Fibroblast of skin of back (primary cell): ENCODE measurements at places on chromosomes 11 and 22.

- DNase-seq: peak; percentile 21
Measured at GRCh38 chr22:41526830-41527799, 17.2 kb downstream of the POLR3H start.

GRCh38 chr11:93113824-93114223 is 84.0 kb downstream of the SLC36A4 start:
- no peak for DNase-seq

- DNase-seq: peak; percentile 46
Measured at GRCh38 chr11:47259232-47259977, 1.6 kb downstream of the NR1H3 start.

DNA sequence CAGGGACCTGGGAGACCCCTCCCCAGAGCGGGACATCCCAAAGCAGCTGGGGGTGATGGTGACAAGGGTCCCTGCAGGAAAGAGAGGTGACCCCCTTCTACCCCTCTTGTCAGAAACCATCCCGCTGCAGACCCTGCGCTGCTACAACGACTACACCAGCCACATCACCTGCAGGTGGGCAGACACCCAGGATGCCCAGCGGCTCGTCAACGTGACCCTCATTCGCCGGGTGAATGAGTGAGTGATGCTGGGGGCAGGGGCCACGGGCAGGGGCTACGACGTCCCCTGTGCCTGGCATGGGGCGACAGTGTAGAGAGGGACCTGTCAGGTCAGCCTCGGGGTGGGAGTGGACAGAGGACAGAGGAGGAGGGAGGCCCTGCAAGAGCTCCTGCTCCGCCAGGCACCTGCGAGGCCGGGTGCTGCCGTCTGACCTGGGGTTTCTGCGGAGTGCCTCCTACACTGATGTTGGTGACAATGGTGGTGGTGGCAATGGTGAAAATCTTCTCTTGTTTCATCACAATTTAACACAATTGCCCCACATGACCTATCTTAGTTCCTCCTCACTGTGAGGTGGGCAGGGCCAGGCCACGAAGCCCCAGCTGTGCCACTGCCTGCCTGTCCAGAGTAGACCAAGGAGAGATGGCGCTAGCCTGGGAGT is 9.8 kb downstream of the CSF2RB start:
- no peak for DNase-seq

- DNase-seq: peak; percentile 52
Measured at GRCh38 chr11:131073167-131073566, 156.9 kb upstream of the SNX19 start.

GRCh38 chr11:132314911-132315455 is 944.6 kb downstream of the NTM start:
- DNase-seq: peak; percentile 46

GRCh38 chr11:6129635-6130034 is 22.2 kb downstream of the OR56B4 start:
- no peak for DNase-seq

- peak; percentile 94 for DNase-seq
Measured at GRCh38 chr22:20393705-20394476, at the start of gene ZNF74. Gene ZNF74 (plus strand): TSS chr22:20394151. CDS start chr22:20394629, 478 bp downstream.

DNA sequence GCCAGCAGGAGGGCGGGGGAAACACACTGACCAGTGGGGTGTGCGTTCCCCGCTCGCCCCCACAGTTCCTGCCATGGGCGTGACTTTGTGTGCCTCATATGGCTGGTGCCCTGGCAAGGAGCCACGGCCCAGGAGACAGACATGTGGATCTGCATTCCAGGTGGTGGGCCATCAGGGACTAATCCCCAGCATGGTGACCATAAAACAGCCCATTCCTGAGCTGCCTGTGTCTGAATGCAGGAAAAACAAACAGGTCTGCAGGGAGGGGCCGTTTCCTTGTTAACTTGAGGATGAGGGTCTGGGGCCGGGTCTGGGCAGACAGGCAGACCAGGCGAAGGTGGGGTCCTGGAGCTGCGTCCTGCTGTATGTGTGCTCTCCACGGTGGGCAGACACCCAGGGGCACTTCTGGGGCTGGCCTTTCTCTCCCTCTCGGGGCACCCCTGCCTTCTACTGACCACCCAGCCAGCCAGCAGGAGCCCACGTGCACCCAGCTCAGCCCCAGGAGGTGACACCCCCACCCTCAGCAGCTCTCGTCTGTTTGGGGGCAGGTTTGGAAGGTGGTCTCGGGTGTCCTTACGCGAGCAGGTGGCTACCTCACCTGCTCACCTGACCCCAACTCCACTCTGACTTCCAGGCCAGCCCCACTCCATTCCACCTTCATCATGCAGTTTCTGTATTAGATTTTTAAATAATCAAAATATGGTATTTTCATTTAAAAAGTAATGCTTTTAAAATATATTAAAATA is 120.3 kb downstream of the KCNQ1OT1 start:
- DNase-seq: no peak

GRCh38 chr22:35973388-35973787 is 55.2 kb downstream of the RBFOX2 start:
- no peak for DNase-seq

- no peak for DNase-seq
Measured at GRCh38 chr11:114000526-114000925, 25.6 kb downstream of the HTR3A start.

DNA sequence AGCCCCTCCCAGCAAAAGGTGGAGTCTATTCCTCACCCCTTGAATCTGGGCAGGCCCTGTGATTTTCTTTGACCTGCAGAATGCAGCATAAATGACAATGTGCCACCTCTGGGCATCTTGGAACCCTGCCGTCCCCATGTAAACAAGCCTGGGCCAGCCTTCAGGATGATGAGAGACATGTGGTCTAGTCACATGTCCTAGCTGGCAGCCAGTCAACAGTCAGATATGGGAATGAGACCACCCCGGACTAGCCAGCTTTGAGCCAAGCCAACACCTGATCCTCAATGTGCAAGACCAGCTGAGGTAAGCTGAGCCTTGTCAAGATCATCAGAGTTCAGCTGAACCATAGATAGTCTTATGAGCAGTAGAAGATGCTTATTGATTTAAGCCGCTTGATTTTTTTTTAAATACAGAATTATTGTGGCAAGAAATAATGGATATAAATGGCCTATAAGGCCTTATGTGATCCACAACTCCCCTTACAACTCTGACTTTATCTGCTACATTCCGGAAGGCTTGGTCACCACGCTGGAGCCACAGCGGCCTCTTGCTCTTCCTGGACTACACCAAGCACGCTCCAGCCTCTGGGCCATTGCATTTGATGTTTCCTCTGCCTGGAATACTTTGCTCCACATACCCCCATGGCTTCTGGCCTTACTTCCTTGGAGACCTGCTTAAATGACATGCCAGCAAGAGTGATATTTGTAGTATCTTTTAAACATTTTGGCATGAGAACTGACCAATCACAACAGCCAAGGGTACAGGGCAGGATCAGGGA is 225.9 kb upstream of the SESN3 start:
- DNase-seq: peak; percentile 62

DNA sequence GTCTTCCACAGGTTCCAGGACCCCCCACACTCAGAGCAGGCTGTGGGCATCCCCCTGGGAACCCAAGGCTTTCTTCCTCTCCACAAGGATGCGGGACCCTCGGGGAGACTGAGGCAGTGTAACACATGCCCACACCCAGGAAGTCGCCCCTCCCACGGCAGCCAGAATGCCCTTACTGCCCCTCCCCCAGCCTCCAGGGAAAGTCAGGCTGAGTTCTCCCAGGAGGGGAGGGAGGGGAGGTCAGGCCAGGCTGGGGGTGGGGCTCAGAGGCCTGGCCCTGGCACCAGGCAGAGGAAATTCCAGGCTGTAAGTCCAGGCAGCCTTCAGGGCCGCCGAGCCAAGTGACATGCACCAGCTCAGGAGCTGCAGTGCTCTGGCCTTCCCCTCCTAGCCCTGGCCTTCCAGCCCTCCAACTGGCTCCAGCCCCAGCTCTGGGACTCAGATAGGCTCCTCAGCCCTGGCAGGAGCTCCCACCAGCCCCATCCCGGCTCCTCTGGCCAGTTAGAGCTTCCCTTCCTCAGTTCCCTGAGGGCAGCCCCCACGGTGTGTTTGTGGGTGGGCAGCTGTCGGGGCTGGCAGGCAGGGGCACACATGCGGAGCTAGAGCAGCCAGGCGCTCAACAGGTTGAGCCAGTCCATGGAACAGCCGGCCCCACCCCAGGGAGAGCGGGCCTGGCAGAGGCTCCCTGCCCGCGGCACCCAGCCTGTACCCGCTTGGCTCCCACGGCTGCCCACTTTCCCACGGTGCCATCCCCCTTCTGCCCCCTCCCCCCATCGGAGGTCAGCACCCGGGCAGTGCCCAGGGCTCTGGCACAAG is 3.6 kb downstream of the BCL9L start:
- DNase-seq: peak; percentile 90

DNA sequence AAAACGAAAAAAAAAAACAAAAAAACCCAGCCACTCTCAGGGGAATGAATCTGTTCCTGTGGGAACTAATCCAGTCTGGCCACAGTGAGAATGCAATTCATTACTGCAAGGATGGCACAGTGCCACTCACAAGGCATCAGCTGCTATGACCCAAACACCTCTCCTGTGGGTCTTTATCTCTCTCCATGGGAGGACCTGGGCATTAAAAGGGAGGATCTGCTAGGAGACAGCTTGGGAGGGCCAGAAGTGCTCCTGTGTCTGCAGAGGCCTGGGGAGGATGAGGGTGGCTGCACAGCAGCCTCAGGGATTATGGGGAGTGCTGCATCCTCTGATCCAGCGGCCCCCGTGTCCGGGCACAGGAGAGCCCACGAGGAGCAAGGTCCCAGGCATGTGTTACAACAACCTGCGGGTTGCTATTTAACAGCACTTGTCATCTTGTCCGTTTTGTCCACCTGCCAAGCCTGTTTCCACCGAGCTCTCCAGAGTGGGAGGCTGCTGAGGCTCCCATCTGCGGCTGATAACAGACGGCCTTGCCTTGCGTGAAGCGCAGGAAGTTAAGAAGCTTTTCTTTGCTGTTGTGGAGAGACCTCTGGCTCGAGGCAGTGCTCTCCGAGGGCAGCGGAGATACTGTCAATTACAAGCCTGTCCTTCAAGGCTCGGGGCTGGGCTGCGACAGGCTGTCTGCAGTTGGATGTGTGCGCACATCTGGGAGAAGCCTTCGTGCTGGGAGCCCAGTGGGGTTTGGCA is 97.7 kb downstream of the NXPE2 start:
- no peak for DNase-seq

GRCh38 chr11:63756919-63757761 is 11.4 kb downstream of the ZFTA start:
- no peak for DNase-seq

GRCh38 chr11:77196961-77197360 is 68.9 kb downstream of the MYO7A start:
- no peak for DNase-seq

- DNase-seq: no peak
Measured at GRCh38 chr11:8087756-8088155, 6.7 kb downstream of the TUB start.

DNA sequence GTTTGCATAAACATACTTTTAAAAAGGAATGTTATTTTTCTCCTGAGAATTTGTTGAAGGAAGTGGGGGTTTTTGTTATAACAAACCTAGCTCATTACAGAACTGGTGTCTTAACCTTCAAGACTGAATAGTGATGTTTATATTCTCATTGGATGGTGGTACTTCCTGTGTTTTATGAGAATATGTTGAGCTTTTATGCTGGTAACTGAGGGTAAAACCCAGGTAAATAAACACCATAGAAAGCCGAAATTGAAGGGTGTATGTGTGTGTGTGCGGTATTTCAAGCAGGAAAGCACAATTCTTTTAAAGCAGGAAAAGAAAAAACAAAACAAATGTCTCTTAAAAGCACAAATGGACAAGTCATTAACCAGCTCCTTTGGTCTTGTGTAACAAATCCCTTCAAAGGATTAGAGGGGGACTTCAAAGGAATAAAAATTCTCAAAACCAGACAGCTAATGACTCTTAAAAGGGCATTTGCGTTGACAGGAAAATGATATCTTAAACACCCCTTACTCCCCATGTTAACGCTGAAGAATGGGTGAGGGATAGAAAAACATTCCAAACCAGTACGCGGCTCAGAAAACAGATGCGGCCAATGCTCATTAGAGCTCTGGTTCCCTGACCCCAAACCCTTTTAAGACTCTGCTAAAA is 23.8 kb downstream of the LMO2 start:
- DNase-seq: no peak

GRCh38 chr11:33320814-33321330 is 63.7 kb downstream of the HIPK3 start:
- DNase-seq: no peak

- peak; percentile 30 for DNase-seq
Measured at GRCh38 chr11:11265994-11266606, 87.0 kb downstream of the CSNK2A3 start.

DNA sequence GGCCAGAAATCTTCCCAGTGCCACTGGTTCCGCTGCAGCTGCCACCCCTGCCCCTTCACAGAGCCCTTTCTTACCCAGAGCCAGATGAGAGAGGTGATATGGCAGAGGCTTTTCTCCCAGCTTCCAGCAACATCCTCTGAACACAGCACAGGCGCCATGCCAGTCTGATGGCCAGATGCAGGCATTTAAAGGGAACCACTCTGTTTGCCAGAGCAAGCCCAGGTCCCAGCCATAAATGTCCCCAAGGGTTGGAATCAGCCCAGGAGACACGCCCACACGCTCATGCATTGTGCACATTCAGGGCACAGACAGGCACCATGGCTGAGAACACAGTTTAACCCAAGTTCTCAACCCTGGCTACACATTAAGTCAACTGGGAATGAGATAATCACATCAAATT is 114.3 kb upstream of the CSNK2A3 start:
- no peak for DNase-seq

GRCh38 chr22:37488337-37489135 is 2.4 kb upstream of the MFNG start:
- DNase-seq: no peak

- no peak for DNase-seq
Measured at GRCh38 chr11:68041617-68042218, 2.9 kb downstream of the TCIRG1 start.

GRCh38 chr22:43338766-43339345 is 4.3 kb downstream of the SCUBE1 start:
- DNase-seq: no peak

- peak; percentile 95 for DNase-seq
Measured at GRCh38 chr11:108929241-108929640, 264.4 kb downstream of the DDX10 start.

DNA sequence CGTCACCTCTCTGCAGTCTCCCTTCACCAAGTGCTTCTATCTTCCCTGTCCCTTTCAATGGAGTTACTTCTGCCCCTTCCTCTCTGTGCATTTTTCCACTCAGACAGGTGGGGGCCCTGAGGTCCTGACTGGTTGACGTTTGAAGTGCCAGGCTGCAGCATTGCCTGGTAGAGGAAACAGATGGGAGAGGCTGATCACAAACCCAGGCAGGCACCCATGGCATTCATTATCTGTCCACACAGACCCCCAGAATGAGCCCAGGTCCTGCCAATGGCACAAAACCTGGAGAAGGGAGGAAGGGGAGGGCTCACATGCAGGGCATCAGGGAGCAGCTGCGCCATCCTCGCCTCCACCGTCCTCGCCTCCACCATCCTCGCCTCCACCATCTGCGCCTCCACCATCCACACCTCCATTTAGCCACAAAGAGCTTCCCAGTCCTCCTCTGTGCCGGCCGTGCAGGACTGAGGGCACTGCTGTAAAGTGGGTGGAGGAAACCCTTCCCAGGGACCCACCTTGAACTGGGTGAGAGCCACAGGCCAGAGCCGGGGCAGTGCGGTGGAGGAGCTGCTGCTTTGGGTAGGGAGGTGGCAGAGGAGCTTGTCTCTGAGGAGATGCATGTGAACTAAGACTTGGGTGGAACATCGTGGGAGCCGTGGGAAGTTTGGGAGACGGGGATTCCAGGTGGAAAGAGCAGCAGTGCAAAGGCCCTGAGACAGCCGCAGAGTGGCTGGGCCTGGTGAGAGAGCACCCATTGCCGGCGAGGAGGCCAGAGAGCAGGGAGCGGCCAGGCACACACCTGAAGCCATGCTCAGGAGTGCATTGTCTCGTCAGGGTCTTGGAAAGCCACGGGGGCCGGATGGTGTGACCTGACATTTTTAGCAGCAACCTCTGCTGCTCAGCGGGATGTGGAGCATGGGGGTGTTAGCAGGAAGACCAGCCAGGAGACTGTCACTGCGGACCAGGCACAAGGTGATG is 145.1 kb downstream of the TBC1D22A start:
- no peak for DNase-seq
